NCI-H1105 (cell line): ENCODE measurements at places on chromosomes 1 and 21.

- DNase-seq, result no peak
Measured at GRCh38 chr1:81113688-81114087, 687.0 kb upstream of the ADGRL2 start.

DNA sequence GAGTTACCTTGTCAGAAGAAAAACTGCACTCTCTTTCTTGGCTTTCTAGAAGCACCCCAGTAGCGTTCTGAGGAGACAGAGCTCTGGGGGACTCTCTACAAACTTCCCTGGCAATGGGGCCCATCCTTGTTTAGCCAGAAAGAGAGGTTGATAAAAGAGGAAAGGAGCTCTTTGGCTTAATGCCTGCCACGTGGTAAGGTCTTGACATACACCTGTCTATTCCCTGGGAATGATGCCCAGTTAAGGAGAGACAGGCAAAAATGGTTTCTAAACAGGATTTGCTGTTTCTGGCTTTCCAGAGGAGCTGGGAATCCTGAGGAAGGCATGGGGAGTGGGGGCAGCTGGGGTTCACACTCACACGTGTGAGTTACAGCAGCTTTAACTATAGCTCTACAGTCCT lies 30.2 kb upstream of the IL20 start:
- peak; percentile 81 for DNase-seq

DNA sequence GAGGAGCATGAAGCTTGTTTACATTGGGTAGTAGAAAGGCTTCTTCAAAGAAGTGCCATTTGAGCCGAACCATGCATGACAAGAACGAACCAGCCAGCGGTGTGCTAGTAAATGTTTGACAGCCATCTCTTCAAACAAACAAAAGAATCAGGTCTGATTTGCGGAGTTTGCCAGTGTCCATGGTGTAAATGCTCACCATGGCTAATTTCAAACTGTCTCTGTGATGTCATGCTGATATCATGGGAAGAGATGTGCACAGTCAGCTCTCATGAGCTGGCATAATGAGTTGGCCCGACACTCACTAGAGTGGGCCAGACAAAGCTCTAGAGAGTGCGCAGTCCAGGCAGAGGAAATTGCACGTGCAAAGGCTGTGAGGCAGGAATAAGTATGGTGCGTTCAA lies 101.1 kb downstream of the KAZN start:
- DNase-seq, result no peak

DNA sequence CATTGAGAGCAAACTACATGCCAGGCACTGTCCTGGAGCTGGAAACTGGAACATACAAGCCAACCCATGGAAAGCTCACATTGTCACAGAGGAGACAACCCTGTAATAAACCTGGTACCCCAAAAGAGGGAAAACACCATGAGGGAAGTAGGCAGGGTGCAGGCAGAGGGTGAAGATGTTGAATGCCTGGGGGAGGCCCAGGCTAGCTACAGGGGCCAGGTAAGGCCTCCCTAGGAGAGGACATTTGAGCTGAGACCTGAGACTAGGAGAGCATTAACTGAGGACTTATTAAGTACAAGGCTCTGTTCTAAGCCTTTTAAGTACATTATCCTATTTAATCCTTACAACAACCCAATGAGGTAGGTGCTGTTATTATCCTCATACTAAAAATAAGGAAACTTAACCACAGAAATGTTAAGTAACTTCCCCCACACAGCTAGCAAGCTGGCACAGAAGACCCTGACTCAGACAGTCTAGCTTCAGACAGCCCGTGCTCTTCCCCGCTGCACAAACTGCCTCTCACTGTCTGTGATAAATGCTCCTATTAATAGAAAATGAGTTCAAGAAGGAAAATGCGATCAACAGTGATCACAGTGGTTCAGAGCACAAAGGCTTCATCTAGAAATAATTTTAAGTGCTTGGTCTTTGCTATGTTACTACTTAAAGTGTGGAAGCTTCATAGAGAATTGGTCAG lies 41.8 kb downstream of the ZNF281 start:
- DNase-seq, result no peak

GRCh38 chr21:29217818-29218291 lies 80.9 kb upstream of the BACH1 start:
- DNase-seq, result no peak

DNA sequence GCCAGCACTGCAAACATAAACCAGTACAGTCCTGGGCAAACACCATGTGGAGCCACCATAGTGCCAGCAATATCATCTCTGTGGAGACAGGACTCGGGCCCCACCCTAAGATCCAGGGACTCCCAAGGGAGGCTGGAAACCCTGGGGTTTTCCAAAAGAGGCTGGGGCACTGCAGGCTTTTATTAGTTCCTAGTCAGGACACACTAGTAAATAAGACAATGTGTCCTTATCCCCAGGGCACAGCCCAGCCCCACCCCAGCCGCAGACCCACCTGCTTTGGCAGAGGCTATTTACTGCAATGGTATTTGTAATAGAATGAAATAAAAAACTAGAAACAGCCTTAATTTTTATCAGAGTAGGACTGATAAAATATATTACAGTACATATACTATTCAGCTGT lies 486 bp upstream of the GJB3 start:
- DNase-seq, result no peak

DNA sequence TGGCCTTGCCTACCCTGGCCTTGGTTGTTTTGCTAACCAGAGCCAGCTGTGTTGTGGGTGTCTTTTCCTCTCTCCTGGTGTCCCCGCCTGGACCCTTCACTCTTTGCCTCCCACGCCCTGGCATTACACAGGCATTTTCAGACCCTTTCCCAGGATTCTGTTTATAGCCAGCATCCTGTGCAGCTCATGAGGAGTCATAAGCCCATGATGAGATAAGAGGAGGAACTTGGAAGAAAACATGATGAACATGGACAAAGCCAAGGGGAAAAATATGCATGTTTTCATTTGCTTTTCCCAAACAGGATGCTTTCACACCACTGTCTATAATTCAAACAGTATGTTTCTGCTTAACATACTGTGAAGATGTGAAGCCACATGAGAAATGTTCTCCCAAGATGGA lies 18.7 kb upstream of the WARS2 start:
- no peak for DNase-seq

DNA sequence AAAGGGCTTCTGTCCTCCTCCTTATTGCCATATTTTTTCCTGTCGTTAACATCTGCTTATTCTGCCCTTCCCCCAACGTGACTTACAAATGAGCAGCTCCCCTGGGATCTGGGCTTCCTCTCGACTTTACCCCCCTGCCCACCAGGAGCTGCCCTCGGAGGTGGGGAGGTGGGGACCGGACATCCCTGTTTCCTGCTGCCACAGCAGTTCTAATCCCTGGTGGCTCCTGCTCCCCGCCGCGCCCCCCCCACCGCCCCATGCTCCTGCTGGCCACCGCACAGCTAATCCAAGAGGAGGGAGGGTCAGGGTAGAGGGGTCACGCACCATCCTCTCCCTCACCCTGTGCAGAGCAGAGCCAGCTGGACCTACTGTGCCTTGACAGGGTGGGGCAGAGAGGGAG lies 4.4 kb upstream of the SLC27A3 start:
- DNase-seq, result no peak

GRCh38 chr1:186014370-186015037 lies 280.3 kb downstream of the HMCN1 start:
- no peak for DNase-seq

- DNase-seq, result no peak
Measured at GRCh38 chr1:181985936-181986906, 75.3 kb downstream of the ZNF648 start.

- no peak for DNase-seq
Measured at GRCh38 chr1:230067871-230068620, 1.0 kb downstream of the GALNT2 start.
